NCI-H2081 treated with DMSO at 0.1 percent for 48 hours (cell line): ENCODE measurements at places on chromosomes 3 and 15.
A peak's percentile ranks its signal among the peaks of the same experiment; 100 is the strongest.

GRCh38 chr3:159668461-159668860 lies 320.2 kb upstream of the IL12A start:
- no peak for DNase-seq

GRCh38 chr3:10548992-10549391 lies 43.6 kb upstream of the ATP2B2 start:
- no peak for DNase-seq

DNA sequence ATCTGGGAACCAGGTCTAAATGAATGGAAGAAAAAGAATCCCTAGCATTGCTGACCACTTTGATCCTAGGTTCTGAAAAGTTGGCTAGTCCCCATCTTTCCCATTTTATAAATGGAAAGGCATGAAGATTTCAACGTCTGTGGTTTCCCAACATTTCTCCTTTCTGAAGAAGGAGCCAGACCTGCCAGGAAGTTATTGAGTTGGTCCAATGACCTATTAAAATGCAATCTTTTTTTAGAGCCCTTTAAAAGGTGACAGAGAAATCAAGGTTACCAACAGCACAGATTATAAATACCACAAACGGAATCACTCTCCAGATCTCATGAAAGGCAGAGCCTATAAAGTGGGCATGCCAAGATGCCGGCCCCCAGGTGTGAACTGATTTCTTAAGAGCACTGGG lies 505.6 kb upstream of the THBS1 start:
- no peak for DNase-seq

DNA sequence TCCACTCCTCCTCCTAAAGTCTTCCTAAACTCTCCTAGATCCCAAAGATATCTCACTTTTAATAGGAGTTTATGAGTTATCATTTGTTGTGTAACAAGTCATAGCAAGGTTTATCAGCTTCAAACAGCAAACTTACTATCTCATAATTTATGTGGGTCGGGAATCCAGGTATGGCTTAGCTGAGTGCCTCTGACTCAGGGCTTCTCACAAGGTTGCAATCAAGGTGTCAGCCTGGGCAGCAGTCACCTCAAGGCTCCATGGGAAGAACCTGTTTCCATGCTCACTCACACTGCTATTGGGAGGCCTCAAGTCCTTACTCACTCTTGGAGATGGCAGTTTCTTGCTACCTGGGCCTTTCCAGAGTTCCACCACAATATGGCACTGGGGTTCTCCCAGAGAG lies 889.8 kb downstream of the MCTP2 start:
- DNase-seq: no peak

DNA sequence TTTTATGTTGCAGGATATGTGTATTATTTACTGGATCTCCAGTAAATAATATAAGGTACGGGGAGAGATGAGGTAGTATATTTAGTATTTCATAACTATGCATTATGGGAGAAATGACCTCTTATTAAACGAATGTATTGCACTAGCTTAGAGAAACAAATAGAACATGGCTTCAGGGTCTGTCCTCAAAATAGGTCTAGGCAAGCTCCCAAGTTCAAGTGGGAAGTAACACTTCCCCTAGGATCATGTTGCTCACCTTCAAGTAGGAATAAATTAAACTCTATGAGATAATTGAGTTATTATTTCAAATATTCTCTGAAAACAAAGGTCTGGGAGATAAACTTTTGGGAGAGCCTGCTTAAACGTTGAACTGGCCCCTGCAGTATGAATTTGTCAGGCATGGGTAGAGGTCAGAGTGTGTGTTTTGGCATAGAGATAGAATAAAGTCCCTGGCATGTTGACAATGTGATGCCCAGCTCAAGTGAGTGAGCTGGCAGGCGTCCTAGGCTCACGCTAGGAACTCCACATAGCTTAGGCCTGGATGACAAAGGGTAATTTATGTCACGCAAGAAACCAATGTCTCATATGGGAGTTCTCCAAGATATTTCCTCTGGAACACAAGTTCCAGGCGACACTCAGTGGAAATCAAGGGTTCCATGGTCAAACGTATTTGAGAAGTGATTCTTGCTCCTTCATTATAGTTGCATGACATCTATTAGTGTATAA lies 236.8 kb downstream of the CACNA2D3 start:
- DNase-seq: no peak

- peak; percentile 87 for DNase-seq
Observed at GRCh38 chr3:180747805-180748361, 68.6 kb upstream of the CCDC39 start.

GRCh38 chr15:90419206-90419605 lies 31.2 kb downstream of the IQGAP1 start:
- DNase-seq: no peak

DNA sequence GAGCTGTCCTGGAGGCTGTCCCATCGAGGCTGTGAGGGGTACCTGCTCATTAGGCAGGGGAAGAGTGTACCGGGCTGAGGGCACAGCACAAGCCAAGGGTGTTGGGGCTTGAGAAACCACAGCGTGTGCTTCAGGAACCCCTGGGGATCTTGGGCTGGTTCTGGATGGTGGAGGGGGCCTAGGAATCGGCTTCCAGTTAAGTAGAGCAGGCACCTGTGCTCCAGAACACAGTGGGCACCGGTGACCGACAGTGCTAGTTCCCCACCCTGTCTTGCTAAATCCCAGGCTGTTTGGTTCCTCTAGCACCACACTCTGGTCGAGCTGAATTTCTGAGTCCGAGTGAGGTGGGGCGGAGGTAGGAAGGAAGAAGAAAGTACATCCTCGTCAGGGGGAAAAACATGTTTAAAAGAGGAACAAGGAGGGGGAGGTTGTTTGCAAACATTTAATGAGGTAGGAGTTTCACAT lies 29.1 kb downstream of the SLC6A6 start:
- no peak for DNase-seq

DNA sequence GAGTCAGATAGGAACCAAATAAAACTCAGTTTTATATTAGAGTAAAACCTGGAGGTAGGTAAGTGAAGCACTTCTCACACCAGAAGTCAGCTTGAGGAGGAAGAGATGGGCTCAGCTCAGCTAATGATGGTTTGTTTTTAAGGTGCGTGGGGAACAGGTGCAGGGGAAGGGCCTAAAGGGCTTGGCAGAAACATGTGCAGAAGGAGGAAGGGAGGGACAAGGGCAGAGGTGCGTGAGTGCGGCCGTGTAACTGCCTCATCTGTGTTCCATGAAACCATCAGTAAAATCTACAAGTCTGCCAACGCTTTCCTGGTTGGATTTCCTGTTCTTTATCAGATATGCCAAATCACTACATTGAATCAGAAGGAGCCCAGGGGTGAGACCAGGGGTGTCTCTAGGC lies 19.9 kb downstream of the FYCO1 start:
- no peak for DNase-seq

DNA sequence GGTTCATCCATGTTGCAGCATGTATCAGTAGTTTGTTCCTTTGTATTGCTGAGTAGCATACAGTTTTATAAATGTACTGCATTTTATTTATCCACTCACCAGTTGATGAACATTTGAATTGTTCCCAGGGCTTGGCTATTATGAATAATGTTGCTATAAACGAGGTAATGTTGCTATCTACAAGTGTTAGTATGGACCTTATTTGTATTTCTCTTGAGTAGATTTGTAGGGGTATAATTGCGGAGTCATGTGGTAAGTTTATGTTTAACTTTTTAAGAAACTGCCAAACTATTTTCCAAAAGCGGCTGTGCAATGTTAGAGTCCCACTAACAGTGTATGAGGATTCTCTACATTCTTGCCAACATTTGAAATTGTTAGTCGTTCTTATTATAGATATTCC lies 13.0 kb downstream of the GPR160 start:
- DNase-seq: no peak

- no peak for DNase-seq
Observed at GRCh38 chr3:102233881-102234280, 200.9 kb upstream of the ZPLD1 start.

- DNase-seq: no peak
Observed at GRCh38 chr3:192884777-192885773, 32.6 kb downstream of the MB21D2 start.

GRCh38 chr15:99962006-99962561 lies 228.8 kb upstream of the LYSMD4 start:
- no peak for DNase-seq
